Activated naive CD4-positive, alpha-beta T cell (primary cell): ENCODE measurements at places on chromosomes 6 and 20.

GRCh38 chr20:308427-309038, 11.2 kb downstream of the ZCCHC3 start:
- no peak for DNase-seq

DNA sequence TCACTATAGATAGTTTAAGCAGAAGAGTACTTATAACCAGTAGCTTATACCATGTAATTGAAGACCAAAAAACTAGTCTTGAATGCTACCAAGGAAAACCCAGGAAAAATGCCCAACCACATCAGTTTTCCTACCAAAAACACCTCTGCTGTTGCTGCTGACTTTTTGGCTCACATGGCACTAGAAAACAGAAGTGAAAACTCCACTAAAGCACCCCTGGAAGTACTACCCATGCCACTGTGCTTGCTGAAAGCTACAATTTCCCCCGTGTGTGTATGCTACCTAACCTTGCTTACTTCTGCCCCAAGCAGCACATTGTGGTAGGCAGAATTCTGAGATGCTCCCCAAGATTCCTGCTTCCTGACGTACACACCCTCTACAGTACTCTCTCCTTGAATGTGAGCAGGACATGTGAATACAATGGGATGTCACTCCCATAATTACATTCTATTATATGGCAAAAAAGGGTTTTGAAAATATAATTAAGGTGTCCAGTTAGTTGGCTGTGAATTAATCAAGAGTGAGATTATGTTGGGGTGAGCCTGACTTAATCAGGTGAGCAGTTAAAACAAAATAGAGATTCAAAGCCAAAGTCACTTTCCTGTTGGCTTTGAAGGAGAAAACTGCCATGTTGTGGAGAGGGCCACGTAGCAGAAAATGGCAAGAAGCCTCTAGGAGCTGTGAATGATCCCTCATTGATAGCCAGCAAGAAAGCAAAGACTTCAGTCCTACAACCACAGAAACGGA, 209.8 kb upstream of the MARCKS start:
- DNase-seq = no peak

DNA sequence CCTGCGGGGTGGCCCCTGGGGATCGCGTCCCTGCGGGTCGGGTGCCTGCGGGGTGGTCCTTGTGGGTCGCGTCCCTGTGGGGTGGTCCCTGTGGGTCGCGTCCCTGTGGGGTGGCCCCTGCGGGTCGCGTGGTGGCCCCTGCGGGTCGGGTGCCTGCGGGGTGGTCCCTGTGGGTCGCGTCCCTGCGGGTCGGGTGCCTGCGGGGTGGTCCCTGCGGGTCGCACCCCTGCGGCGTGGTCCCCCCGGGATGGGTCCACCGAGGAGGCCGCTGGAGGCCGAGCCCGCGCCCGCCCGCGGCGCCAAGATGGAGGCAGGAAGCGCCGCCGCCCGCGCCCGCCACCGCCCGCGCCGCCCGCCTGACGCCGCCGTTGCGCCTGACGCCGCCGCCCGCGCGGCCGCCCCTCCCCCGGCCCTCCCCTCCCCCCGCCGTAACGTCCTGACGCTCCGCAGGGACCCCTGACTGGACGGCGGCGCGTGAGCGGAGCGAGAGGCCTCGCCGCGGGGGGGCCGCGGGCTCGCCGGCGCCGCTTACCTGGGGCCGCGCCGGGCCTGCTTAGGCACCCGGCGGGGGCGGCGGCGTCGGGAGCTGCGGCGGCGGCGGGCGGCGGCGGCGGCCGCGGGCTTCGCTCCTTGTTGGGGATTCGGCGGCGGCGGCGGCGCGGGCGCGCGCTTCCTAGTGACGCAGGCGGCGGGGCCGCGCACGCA, at the start of gene GMEB2:
TSS of gene GMEB2 (minus strand) at position 678 of the 705 bp plus-strand sequence. CDS start 7,704 bp downstream, outside the sequence.
- DNase-seq = no peak

DNA sequence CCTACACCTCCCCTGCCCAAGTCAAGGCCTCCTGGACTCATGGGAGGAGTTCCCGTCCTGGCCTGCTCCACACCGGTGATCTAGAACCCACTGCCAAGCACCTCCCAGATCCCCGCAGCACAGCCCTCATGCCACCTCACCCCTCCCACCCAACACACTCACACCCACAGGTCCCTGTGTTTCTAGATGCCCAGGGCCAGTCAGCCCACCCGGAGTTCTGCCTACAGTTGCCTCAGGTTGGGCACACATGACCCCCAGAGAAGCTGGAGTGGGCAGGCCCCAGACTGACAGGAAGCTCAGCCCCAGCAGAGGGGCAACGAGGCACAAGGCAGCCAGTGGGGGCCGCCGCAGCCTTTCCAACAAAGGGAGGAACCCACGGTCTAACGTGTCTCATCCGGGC, 29.6 kb downstream of the RRBP1 start:
- DNase-seq = no peak

- no peak for DNase-seq
Measured at GRCh38 chr6:112252571-112253497, 1.5 kb downstream of the LAMA4 start.
